ENCODE measurements at places on chromosomes 12 and 14.

DNA sequence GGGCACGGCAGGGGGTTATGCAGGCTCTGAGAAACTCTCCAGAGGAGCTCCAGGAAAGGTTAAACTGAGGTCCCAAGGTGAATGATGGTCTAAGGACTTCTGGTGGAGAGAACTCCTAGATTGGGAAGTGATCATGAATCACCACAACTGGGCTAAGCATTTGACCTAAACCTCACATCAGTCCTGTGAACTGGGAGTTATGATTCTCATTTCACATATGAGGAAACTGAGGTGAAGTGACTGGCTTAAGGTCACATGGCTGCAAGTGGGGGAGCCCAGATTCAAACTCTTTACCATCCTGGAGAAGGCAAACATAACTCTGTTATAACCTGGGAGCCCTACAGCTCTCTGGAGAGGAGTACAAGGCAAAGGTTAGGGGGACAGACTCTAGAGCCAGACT is 4.2 kb downstream of the RARG start:
- no peak for DNase-seq

- DNase-seq, result no peak
These were observed 271.6 kb upstream of the PLEKHG7 start for GRCh38 chr12:92431146-92431545.

DNA sequence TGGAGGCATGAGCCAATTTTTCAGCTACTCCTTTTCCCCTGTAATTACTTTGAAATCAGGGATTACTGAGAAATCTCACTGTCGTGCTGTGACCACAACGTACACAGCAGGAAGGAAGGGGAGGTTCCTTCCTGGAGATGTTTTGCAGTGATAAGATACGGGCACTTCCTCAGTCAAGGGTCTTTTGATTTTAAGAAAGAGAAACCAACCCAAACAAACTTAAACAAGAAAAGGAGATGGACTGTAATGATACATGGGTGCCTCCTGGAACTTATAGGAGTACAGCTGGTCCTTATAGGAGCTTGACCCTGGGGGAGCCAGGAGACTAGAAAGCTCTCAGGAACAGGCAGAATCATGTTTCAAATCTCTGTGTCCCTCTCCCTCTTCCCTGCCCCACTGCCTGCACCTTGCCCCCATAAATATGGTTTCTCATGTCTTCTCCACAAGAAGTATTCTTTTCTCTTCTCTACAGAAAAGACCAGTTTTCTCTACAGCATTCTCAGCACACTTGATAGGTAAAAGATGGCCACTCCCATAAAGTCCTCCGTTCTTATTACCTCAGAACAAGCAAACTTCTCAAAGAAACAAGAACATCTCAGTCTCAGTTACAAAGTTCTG is 281.1 kb upstream of the AMIGO2 start:
- DNase-seq, result no peak

GRCh38 chr12:32891956-32892355 is 4.6 kb downstream of the PKP2 start:
- no peak for DNase-seq

GRCh38 chr12:104025771-104026170 is 24.2 kb downstream of the GLT8D2 start:
- DNase-seq, result no peak

DNA sequence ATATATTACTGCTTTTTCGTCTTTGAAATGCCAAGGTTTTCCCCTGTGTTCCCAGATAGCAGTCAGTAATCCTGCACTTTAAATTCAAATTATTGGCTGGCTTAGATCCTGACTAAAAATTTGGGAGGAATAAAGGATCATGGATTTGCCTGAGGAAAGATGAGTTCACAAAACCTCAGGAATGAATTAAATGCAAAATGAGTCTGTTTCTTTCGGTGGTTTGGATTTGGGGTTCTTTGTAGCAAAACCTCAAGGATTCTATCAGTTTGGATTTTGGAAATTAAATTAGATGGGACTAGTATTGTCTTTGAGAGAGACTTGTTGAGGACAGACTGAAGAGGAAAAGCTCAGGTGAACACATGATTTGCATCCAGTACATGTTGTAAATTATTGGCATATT is 36.1 kb downstream of the PPFIBP1 start:
- no peak for DNase-seq

GRCh38 chr12:5511256-5511643 is 79.3 kb downstream of the NTF3 start:
- no peak for DNase-seq

DNA sequence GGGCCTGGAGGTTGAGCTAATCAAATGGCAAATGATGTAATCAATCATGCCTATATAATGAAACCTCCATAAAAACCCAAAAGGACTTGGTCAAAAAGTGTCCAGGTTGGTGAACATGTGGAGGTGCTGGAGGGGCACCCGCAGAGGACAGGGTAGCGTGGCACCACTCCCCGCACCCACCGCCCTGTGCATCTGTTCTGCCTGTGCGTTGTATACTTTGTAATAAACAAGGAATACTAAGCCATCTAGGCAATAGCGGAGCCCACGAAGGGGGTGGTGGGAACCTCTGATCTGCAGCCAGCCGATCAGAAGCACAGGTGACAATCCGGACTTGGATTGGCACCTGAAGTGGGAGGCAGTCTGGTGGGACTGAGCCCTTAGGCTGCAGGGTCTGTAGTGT is 75.8 kb upstream of the GPR68 start:
- DNase-seq, result no peak

- no peak for DNase-seq
These were observed 26.7 kb downstream of the GTF2A1 start for GRCh38 chr14:81193924-81194633.

- no peak for DNase-seq
These were observed 45.3 kb downstream of the FBXO34 start for GRCh38 chr14:55316564-55316963.

DNA sequence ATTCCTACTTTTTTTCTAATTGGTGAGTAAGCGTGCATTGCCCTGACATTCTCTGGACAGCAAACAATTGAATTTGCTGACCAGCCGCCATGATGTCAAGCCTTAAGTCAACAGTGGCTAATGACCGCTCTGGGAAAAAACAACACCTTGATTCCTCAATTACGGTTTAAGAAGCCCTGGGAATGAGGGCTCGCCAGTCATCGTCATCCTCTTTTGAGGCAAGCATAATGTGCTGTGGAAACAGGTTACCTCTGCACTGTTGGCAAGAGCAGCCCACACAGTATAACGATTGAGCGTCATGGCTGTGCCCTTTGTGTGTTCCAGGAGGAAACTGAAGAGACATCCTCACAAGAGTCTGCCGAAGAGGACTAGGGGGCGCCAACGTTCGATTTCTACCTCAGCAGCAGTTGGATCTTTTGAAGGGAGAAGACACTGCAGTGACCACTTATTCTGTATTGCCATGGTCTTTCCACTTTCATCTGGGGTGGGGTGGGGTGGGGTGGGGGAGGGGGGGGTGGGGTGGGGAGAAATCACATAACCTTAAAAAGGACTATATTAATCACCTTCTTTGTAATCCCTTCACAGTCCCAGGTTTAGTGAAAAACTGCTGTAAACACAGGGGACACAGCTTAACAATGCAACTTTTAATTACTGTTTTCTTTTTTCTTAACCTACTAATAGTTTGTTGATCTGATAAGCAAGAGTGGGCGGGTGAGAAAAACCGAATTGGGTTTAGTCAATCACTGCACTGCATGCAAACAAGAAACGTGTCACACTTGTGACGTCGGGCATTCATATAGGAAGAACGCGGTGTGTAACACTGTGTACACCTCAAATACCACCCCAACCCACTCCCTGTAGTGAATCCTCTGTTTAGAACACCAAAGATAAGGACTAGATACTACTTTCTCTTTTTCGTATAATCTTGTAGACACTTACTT is 138.9 kb downstream of the HMGA2 start:
- peak; percentile 57 for DNase-seq

DNA sequence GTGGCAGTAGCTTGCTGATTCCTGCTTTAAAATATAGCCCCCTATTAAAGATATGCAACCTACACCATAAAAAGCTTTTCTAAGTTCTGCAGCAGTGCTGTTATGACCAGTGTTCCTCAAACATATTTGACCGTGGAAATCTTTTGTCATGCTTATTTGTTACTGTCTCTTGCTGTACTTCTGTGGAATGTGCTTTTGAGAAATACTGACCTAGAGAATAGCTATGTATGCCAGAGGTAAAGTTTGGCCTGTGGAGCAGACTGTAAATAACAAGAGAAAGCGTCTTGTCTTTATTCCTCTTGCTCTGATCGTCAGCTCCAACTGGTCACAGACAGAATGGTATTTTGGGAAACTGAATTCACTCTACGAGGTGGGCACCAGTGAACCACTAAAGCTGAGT is 239.0 kb downstream of the FBXL14 start:
- no peak for DNase-seq

- DNase-seq, result no peak
These were observed 78.6 kb downstream of the EML1 start for GRCh38 chr14:99871771-99872170.

All from HCT116 (cell line).